ENCODE measurements at places on chromosomes 6 and 20.

GRCh38 chr6:96631248-96631647, 68.3 kb downstream of the FHL5 start:
- H3K36me3 ChIP-seq = no peaks in the 10 kb centered on the region
- no peak overlapping the region for H3K4me3 ChIP-seq
- H3K27ac ChIP-seq = no peak overlapping the region
- H3K27me3 ChIP-seq = no peaks in the 10 kb centered on the region
- no peaks in the 10 kb centered on the region for H3K4me1 ChIP-seq

DNA sequence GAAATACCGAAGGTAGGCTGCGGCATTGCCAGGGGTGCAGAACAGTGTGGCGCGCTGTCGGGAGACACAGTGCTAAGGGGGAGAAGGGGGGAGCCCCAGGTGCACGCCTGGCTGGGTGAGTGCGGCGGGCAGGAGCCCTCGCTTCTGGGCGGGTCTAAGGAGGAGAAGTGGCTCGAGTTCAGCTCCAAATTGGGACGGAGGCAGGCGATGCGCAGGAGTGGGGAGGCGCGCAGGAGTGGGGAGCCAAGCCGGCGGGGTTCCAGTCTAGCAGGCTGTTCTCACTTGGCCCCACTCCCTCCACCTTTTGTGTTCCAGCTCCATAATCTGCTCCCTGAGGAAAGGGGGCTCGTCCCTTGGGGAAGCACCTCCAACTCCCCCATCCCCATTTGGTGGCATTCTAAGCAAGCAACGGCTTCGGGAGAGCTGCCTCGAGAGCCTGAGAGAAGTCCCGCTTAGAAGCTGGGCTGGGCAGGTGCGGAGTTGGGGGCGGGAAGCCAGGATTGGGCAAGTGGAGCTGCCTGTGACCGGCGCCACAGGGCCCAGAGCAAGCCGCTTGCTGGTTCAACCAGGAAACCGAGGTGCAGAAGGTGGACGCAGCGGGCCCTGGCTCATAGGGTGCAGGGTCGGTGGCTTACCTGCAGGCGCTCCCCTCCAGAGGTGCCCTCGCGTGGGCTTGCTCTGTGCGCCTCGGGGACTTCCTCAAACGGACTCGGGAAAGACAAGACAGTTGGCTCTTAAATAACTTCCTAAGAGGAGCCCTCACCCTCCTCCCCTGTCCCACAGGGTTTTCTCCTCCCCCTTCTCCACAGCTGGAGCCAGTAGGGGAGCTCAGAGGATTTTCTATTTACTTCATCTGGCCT, at the start of gene F13A1:
Gene F13A1 (minus strand): TSS at position 711 of the 860 bp plus-strand sequence. CDS start 1,998 bp downstream, outside the sequence.
- no peak within 1 kb of the TSS for H3K4me3 ChIP-seq
- H3K27me3 ChIP-seq = no peaks in the 10 kb centered on the region
- no peaks in the 10 kb centered on the region for H3K4me1 ChIP-seq
- no peak within 1 kb of the TSS for H3K27ac ChIP-seq
- no peaks in the 10 kb centered on the region for H3K36me3 ChIP-seq

GRCh38 chr6:71044753-71045152, 87.9 kb upstream of the B3GAT2 start:
- no peaks in the 10 kb centered on the region for H3K27me3 ChIP-seq
- no peak overlapping the region for H3K4me3 ChIP-seq
- H3K4me1 ChIP-seq = no peaks in the 10 kb centered on the region
- no peaks in the 10 kb centered on the region for H3K36me3 ChIP-seq
- DNase-seq = no peak
- no peak overlapping the region for H3K27ac ChIP-seq

DNA sequence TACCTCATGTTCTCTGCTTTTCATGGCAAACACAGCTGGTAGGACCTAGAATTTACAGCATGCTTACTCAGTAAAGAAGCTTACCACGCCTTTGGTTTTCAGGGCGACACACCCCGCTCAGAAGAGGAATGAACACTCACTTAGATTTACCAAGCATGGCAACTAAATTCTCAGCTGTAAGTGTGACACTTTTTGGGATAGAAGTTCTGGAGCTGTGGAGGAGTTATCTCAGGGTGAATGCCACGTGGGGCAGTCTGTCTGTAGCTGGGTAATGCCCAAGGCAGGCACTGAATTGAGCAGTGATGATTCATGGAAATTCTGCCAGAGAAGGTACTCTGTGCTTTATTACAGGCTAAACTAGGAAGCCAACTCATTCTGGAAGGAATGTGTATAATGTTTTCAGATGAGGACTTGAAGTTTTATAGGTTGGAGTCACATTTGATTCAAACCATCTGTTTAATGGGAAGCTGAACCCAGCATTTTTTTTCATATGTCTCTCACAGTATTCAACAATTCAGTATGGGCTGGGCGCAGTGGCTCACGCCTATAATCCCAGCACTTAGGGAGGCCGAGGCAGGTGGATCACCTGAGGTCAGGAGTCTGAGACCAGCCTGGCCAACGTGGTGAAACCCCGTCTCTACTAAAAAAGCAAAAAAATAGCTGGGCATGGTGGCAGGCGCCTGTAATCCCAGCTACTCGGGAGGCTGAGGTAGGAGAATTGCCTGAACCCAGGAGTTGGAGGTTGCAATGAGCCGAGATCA, 3.5 kb upstream of the PRIM2 start:
- peak overlapping the region; percentile 5 for H3K4me3 ChIP-seq
- no peaks in the 10 kb centered on the region for H3K27me3 ChIP-seq
- no peaks in the 10 kb centered on the region for H3K36me3 ChIP-seq

DNA sequence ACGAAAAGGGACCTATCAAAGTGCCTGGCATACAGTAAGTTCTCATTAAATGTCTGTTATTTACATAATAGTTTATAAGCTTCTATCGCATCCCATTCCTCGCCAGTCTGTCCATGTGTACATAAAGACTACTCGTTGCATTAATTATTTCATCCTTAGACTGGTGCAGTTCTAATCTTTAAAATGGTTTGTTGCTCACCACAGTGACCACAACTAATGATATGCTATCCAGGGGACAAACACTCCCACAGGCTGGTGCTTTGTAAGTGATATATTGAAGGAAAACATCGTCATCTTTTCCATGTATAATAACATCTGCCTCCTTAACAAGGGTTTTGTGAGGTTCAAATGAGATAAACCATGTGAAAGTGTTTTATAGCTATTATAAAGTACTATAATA, 39.0 kb upstream of the HBS1L start:
- no peaks in the 10 kb centered on the region for H3K4me1 ChIP-seq
- H3K27me3 ChIP-seq = no peaks in the 10 kb centered on the region
- no peaks in the 10 kb centered on the region for H3K36me3 ChIP-seq
- no peak overlapping the region for H3K27ac ChIP-seq

- H3K27me3 ChIP-seq = no peaks in the 10 kb centered on the region
- H3K27ac ChIP-seq = no peak overlapping the region
- H3K36me3 ChIP-seq = no peaks in the 10 kb centered on the region
- no peak overlapping the region for H3K4me3 ChIP-seq
- DNase-seq = no peak
- H3K4me1 ChIP-seq = peaks cover 26% of the 10 kb centered on the region
Observed at GRCh38 chr20:35145141-35145564, 2.0 kb downstream of the EDEM2 start.

- H3K4me1 ChIP-seq = no peaks in the 10 kb centered on the region
- H3K36me3 ChIP-seq = no peaks in the 10 kb centered on the region
- no peak overlapping the region for H3K27ac ChIP-seq
- H3K27me3 ChIP-seq = no peaks in the 10 kb centered on the region
Observed at GRCh38 chr6:106808758-106809157, 165.8 kb downstream of the CD24 start.

Measured in vagina (tissue), 2 donors.